ENCODE measurements at places on chromosomes 7 and 10. TPM values are rescaled to one million over a fixed set of nuclear protein-coding genes. Genes with fewer than 3 reads are reported as not detected.

Gene ASB10
- not detected for total RNA-seq

DNA sequence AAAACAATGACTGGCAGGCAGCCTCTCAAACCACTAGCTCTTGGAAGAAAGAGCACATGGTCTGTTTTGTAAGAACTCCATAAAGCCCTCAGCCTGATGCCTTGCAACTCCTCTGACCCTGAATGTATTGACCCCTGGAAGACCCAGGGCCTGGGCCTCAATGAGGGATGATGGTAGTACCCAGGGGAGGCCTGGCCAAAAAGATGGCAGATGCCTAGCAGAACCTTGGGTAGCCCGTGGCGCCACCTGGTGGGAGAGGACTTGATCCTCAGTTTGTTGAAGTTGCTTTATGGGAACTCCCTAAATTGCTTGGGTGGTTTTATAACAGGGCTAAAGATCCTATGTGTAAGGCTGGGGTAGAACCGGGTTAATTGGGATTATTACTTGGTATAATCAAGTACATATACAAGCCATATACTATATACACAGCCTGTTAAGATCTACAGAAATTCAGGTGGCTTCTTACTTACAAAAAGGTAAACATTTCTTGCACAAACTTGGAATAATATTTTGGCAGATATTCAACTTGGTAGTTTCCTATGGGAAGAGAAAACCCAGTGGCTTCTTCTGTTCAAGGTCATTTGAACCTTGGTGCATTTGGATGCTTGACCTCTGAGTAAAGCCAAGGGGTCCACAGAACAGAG, 95.8 kb upstream of the CACUL1 start:
- H3K27ac ChIP-seq: no peak overlapping the region
- H3K4me3 ChIP-seq: no peak overlapping the region
- DNase-seq: peak; percentile 51

DNA sequence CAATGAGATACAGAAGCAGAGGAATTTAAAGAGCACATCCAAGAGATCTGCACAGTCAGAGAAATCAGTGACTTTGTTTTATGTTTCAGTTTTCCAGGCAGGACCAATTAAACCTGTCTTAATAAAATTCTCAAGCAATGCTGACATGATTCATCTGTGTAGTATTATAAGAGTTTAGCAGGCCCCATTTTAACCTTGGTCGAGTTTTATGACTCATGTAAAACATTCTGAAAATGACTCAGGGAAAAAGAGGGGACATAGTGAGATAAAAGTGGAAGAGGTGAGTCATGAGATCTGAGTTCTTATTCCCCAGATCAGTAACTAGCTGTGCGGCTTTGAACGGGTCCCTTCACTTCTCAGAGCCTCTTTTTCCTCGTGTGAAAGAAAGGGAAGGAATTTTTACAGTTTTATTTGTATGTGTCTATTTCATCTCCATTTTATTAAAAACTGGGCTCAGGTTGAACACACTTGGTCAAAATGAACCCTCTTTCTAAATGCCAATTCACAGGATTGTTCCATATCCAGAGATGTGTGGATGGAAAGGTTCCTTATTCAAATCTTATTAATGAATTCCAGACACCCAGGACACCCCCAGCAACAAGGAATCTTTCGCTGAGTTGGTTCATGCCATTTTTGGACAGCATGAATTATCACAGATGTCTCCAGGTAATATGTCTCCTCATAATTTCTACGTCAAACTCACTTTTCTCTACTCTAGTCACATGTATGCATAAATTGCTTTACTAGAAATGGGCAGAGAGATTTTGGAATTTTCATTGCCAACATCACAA, 143.2 kb downstream of the JAZF1 start:
- H3K27ac ChIP-seq: no peak overlapping the region
- no peak for DNase-seq
- H3K27me3 ChIP-seq: no peaks in the 10 kb centered on the region
- no peak overlapping the region for H3K4me3 ChIP-seq
- H3K36me3 ChIP-seq: no peaks in the 10 kb centered on the region

DNA sequence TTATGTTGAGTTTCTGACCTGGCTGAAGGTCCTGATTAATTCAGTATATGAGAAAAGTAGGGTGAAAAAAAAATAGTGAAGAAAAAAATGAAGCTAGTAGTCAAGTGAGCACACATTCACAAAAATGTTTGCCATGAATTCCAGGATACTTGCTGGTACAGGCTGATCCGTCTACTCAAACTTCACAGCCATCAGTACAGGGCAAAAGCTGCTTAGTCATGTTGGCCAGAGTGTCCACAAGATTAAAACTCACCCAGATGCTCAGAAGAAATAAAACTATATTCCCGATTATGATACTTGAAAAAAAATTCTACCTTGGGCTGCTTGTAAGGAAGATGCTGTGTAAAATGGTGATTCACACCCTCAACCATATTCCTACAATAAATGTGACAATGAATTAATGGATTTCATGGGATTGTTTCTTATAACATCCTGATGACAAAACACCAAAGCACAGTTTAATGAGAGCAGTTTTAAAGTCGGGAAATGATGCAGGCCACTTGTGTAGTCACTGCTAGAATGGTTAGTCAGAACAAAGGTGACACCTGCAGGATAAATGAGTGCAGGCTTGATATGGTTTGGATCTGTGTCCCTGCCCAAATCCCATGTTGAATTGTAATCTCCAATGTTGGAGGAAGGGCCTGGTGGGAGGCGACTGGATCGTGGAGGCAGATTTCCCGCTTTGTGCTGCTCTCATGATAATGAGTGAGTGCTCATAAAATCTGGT, 49.2 kb upstream of the ANKRD1 start:
- no peaks in the 10 kb centered on the region for H3K36me3 ChIP-seq
- no peaks in the 10 kb centered on the region for H3K4me1 ChIP-seq
- no peak overlapping the region for H3K4me3 ChIP-seq
- H3K27me3 ChIP-seq: peaks cover 10% of the 10 kb centered on the region
- H3K27ac ChIP-seq: no peak overlapping the region
- DNase-seq: no peak

DNA sequence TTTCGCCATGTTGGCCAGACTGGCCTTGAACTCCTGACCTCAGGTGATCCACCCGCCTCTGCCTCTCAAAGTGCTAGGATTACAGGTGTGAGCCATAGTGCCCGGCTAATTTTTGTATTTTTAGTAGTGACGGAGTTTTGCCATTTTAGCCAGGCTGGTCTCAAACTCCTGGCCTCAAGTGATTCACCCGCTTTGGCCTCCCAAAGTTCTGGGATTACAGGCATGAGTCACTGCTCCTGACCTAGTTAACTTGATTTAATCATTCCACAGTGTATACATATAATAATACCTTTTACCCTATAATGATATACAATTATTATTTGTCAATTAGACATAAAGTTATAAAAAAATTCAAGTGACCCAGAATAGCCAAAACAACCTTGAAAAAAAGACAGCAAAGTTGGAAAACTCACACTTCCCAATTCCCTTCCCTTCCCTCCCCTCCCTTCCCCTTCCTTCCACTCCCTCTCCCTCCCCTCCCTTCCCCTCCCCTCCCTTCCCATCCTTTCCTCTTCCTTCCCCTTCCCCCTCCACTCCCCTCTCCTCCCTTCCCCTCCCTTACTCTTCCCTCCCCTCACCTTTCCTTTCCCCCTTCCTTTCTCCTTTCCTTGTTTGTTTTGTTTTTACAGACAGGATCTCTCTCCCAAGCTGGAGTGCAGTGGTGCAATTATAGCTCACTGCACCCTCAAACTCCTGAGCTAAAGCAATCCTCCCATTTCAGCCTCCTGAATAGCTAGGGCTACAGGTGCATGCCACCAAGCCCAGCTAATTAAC, 14.8 kb upstream of the ZMIZ2 start:
- H3K36me3 ChIP-seq: no peaks in the 10 kb centered on the region
- no peak overlapping the region for H3K4me3 ChIP-seq
- DNase-seq: no peak
- no peaks in the 10 kb centered on the region for H3K4me1 ChIP-seq

- H3K36me3 ChIP-seq: peaks cover 32% of the 10 kb centered on the region
- no peaks in the 10 kb centered on the region for H3K27me3 ChIP-seq
- no peak overlapping the region for H3K27ac ChIP-seq
These were observed 36.7 kb downstream of the C10orf143 start for GRCh38 chr10:130073912-130074311.

Gene HMX3
- total RNA-seq: not detected

- no peak overlapping the region for H3K4me3 ChIP-seq
- H3K27ac ChIP-seq: no peak overlapping the region
- peaks cover 64% of the 10 kb centered on the region for H3K4me1 ChIP-seq
- DNase-seq: no peak
- no peaks in the 10 kb centered on the region for H3K36me3 ChIP-seq
These were observed 18.0 kb downstream of the ELMO1 start for GRCh38 chr7:37430640-37431039.

DNA sequence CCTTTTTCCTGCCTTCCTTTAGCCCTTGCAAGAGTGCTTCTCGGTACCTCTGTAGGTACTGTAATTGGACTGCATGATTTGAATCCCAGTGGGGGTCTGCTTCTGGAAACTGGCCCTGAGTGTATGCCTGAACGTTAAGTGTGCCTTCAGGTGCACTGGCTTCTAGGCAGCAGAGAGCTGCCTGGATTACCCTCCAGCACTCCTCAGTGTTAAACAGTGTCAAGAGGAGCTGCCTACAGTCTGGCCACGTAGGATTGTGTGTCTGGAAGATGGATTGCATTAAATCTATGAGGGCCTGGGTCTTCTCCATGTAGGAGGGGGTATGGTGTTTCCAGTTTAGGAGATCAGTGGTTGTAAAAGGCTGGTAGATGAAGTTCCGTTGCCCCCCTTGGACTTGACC, 103.7 kb downstream of the TRIM24 start:
- no peak overlapping the region for H3K4me3 ChIP-seq
- DNase-seq: no peak
- peaks cover 94% of the 10 kb centered on the region for H3K36me3 ChIP-seq
- H3K27me3 ChIP-seq: no peaks in the 10 kb centered on the region
- H3K27ac ChIP-seq: no peak overlapping the region
